KG1 (cell line): ENCODE measurements at places on chromosomes 16 and 17.
A peak's percentile ranks its signal among the peaks of the same experiment; 100 is the strongest.

GRCh38 chr17:50147841-50148225 lies 2.6 kb downstream of the PPP1R9B start:
- no peak for DNase-seq

GRCh38 chr17:67187927-67188326 lies 57.1 kb downstream of the HELZ start:
- no peak for DNase-seq

GRCh38 chr17:74697515-74697914 lies 15.2 kb downstream of the CD300LF start:
- no peak for DNase-seq

DNA sequence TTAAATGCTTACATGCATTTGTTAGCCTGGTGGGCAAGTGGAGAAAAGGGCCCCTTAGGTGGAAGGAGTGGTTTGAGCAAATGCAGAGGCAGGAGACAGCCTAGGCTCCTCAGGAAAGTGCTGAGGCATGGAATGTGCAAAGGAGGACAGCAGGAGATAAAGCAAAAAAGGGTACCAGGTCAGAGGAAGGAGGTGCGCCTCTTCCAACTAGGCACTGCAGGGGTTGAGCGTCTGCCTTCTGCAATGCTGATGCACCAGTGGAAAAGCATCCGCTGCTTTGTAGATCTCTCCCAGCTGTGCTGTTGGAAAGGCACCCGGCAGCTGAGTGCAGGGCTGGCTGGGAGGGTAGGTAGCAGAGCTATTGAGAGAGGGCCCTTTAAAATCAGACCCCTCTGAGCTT lies 287.0 kb upstream of the XYLT1 start:
- DNase-seq: no peak

DNA sequence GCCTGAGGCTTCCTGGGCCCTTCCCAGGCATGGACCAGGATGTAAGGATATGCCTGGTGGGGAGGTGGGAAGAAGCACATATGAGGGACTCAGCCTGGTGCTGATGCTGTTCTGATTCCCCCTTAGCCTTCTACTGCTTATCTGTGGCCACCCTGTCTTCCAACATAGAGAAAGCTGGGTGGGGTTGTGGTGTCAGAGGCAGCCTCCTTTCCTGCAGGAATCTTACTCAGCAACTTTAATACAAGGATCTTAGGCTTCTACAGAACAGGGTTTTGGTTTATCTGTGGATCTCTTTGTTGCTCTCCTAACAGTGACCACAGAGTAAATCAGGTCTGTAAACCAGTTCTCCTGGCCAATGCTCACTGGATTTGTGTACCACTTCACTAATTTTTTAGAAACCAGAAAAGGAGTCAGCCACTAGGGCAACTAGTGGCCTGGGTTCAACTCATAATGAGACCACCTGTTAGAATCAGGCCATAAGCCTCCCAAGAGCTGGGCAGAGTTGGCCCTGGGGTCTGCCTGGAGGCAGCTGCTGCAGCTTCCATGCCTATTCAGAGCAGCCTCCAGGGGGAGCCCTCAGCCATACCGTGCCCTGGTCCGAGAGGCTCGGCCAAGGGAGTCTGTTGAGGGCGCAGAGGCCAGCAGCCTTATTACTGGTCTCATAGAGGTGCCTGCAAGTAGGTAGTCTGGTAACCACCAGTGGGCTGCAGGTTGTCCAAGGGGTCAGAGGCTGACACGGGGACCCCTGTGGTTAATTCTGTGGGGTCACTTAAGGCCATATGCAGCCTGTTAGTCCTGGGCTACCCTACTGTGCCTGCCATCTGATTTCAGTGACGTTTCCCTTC lies 7.1 kb downstream of the HAS3 start:
- DNase-seq: peak; percentile 10

- DNase-seq: no peak
Observed at GRCh38 chr16:66287416-66287815, 79.1 kb upstream of the CDH5 start.

DNA sequence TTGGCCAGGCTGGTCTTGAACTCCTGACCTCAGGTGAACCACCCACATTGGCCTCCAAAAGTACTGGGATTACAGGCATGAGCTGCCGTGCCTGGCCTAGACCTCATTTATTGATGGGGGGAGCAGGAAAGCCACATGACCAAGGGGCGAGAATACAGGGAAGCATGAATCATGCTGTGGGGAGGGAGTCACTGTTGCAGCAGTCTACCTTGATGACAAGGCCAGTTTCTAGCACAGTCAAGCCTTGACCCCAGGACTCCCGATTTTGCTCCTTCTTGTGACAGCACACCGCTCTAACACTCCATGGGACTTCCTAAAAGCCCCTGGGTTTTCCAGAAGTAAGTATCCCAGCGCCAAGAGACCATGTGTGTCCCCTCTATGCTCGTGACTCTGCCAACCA lies 42.9 kb upstream of the IRF8 start:
- DNase-seq: no peak

GRCh38 chr17:2122641-2123302 lies 67.9 kb downstream of the HIC1 start:
- DNase-seq: no peak

DNA sequence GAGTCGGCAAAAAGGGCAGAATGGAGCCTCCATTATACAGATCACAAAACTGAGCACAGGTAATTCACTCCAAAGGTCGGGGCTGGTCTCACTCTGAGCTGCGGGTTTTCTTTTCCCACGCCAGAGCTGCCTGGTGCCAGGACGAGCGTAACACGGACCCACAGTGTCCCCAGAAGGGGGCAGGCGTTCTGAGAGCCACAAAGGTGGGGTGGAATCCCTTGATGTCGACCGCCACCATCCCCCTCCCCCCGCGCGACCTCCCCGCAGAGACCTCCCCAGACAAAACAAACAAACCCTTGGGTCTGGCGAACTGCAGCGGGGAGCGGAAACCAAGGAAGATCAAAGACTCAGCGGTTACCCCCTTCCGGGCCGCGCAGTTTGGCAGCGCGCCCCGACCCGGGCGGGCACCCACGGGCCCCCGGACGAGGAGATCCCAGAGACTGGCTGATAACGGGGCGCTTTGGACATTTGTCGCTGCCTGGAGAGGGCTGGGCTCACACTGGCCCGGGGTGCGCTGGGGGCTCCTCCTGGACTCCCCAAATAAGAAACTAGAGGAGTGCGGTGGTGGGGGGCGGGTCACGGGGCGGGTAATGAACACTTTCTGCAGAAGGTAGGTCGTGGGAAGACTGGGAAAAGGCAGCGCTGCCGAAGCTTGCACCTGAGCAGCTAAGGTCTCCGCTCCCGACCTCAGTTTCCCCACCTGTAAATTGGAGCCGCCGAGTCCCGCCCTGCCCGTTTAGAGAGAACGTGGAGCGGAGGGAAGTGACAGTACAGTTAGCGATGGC lies 664 bp upstream of the NKD1 start:
- no peak for DNase-seq

DNA sequence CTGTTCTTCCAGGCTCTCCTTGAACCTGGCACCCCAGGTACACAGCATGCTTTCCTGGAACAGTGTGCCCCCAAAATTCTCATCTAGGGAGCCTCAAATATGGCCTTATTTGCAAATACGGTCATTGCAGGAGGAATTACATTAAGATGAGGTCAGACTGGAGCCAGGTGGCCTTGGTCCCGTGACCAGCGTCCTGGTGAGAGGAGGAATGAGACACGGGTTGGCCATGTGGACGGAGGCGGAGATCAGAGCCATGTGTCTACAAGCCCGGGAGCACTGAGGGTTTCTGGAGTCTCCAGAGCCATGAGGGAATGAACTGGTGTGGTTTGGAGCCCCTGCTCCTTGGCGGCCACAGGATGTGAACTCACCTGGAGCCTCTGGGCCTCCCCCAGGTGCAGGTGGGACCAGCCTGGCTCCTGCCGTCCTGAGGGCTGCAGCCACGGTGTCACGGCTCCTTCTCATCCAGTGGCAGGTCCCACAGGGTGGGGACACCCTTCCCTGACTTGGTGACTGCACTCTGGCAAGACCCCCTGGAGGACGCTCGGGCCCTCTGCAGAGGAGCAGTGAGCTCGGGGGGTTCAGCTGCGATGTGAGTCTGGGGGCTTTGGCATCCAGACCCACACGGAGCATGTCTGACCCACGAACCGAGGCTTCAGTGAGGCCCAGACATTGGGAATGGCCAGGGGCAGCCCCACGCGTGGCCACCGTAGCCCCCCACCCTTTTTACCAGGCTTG lies 21.8 kb upstream of the GNG13 start:
- no peak for DNase-seq
